ENCODE measurements at places on chromosomes 2 and 18.

GRCh38 chr2:205267323-205267722 is 415.0 kb upstream of the NRP2 start:
- no peak for DNase-seq

GRCh38 chr2:219125886-219126270 is 34.7 kb downstream of the NHEJ1 start:
- DNase-seq = no peak

- DNase-seq = no peak
Measured at GRCh38 chr2:55269645-55269990, 587 bp upstream of the MTIF2 start.

- no peak for DNase-seq
Measured at GRCh38 chr2:169009865-169010579, 21.1 kb downstream of the ABCB11 start.

GRCh38 chr2:27710640-27711430 is 47.1 kb downstream of the SLC4A1AP start:
- no peak for DNase-seq

- DNase-seq = no peak
Measured at GRCh38 chr2:28729698-28730097, 21.9 kb upstream of the PPP1CB start.

DNA sequence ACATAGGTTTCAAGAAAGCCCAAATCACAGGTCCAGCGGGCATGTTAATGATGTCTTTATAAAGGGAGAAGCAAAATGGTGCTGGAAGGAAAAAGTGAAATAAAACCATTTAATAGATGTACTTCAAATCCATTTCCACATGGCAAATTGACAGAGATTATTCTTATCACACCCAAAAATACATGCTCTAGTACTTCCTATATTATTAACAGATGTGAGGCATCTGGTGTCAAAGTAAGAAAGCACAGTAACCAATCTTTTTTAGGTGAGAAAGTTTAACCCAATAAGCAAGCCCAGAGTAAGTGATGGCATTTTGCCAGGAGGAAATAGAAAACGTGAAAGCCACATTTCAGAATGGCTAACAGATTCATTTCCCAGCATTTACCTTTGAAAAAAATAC is 128.0 kb downstream of the ABCA12 start:
- DNase-seq = no peak

- no peak for DNase-seq
Measured at GRCh38 chr2:177098001-177098613, 114.5 kb upstream of the HNRNPA3 start.

DNA sequence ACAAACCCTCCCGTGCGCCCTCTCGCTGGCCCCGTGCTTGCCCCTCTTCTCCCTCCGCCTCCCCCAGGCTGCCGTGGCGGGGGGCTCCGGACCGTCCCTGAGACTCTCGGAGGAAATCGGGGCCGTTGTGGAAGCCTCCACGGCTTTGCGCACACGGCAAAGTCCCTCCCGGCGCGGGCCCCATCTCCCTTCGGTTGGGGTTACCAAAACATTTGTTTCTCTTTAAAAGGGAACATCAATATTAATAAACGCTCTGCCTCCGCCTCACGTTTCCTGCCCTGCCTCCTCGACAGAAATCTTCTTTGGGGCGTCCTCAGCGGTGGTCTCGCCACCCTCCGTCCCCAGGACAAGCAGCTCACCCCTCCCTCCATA is 3.8 kb downstream of the PAX3 start:
- DNase-seq = no peak

DNA sequence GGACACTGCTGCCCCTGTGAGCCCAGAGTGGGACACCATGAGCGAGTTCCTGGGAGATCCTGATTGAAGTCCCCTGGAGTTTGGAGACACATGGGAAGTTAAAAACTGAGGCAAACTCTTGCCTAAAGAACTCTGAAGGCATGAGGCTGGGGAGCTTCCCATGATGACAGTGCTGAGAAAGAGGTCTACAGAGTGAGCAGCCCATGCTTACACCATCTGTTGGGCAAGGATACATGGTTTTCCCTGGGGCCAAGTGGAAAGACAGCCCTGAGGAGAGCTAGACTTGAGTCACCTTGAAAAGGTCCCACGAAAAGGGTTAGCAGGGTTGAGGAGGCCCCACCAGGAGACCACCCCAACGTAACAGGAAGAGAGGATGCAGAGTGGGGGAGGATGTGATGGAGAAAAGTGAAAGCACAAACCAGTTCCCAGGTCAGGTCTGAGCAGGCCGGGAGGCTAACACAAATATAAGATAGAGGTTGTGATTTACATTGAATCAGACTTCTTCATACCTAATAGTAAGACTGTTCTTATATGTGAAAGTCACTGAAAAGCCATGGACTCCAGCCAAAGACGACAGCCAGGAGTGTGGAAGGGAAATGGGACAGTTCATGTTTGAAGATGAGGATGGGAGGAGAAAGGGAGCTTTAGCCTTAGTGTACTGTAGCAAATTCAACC is 13.5 kb upstream of the FEZ2 start:
- no peak for DNase-seq

GRCh38 chr2:222320436-222321395 is 21.9 kb upstream of the PAX3 start:
- DNase-seq = no peak

GRCh38 chr2:188916736-188917135 is 57.4 kb upstream of the COL3A1 start:
- no peak for DNase-seq

- DNase-seq = peak; percentile 56
Measured at GRCh38 chr2:152635635-152636298, 81.5 kb downstream of the PRPF40A start.

DNA sequence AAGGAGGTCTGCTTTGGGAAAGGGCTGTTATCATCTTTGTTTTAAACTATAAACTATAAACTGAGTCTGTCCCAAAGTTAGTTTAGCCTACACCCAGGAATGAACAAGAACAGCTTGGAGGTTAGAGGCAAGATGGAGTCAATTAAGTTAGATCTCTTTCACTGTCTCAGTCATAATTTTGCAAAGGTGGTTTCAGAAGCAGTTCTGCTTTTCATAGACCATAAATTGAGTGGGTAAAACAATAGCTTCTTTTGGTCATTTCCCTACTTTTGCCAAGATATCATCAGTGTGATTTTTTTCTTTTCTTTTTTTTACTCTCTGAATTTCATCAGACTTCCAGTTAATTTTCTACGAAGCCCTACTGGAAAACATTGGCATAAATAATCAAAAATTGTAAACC is 117.0 kb downstream of the AP1S3 start:
- no peak for DNase-seq

GRCh38 chr18:76715012-76715610 is 107.2 kb upstream of the ZNF236 start:
- DNase-seq = no peak

DNA sequence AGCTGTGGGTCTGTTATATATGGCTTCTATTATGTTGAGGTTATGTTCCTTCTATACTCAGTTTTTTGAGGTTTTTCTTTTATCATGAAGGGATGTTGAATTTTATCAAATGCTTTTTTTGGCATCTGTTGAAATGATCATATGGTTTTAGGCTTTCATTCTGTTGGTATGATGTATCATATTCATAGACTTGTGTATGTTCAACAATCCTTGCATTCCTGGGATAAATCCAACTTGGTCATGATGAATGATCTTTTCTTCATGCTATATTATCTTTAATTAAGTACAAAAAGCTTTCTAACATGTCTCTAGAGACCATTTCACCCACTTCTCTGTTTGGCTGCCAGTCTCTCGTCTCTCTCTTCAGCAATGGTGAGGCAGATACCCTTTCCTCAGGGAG is 54.2 kb downstream of the MDH1 start:
- DNase-seq = no peak

DNA sequence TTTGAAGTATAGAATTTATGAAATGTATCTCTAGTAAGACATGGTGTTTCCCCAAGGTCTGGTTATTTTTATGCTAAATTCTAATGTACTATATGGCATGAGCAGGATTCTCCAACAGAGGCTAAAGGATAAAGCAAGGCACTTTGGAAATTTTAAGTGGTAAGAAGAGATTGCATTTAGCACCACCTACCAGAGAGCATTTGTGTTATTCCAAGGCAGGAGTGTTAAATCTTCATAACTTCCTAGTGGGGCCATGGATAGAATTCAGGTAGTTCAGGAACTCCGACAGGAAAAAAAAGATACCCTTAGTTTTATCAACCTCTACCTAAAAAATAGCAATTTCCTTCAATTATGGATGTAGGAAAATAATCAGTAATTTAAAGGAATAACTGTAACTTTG is 497.4 kb upstream of the CRIM1 start:
- no peak for DNase-seq

GRCh38 chr2:128682266-128682665 is 363.6 kb upstream of the HS6ST1 start:
- no peak for DNase-seq

GRCh38 chr2:139850254-139850890 is 1070.2 kb upstream of the NXPH2 start:
- no peak for DNase-seq

DNA sequence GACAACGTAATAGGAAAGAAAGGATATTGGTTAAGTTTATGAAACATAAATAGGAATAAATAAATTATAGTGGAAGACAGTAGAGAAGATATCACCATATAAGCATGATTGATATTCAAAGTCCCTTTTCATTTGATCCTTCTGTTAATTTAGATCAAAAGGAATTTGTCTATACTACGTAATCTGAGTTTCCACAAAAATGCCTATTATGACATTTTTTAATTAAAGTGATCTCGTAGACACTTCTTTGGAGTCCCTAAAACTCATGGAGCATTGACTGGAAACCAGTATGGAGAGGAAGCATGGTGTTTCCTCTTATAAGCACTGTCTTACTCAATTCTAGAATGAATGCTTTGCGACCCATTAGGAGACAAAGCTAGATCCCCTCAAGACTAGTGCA is 411.4 kb upstream of the SPHKAP start:
- DNase-seq = no peak

DNA sequence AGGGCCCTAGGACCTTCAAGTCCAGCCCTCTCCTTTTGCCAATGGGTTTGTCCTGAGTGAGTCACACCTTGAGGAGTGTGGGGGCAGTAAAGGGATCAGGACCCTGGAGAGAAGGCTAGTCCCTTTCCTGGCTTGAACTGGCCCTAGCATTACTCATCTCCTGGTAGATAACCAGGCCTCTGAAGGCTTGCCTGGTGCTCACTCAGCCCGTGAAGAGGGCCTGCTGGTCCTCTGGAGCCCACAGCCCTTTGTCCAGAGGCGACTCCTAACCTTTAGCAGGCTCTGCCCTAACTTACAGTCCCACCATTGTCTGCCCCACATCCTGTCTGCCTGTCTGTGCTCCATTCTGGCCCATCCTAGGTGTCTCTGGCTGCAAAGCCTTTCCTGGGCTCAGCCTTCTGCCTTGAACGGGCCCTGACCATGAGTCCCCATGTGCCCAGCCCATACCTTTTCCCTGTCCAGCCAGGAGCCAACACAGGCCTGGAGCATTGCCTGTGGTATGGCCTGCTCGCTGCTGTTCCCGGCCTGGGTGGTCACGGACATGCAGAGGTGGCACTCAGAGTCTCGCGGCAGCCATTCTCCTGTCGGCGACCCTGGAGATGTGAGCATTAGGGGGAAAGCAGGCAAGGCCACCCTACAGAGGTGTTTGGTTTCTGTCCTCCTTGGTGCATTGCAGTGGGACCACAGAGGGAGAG is 5.0 kb downstream of the SFTPB start:
- DNase-seq = no peak

DNA sequence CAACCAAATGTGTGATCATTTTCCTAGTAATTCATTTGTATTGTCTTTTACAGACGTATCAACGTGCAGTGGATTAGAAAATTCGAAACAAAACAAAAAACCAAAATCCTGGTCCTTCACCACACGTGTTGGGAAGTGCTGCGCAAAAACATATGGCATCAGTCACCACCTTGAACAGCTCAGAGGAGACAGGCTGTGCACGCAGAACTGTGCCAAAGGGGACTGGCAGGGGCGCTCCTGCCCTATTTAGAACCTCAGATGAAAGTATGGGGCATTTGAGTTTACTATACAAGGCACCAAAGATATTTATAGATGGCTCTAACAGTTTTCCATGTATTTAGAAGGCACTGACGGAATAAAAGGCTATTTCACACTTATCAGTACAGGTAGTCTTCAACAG is 42.3 kb downstream of the NOL10 start:
- DNase-seq = no peak

GRCh38 chr18:3269241-3269913 is 7.4 kb downstream of the MYL12B start:
- DNase-seq = no peak

- DNase-seq = peak; percentile 42
Measured at GRCh38 chr18:46946656-46947282, 29.4 kb downstream of the KATNAL2 start.

DNA sequence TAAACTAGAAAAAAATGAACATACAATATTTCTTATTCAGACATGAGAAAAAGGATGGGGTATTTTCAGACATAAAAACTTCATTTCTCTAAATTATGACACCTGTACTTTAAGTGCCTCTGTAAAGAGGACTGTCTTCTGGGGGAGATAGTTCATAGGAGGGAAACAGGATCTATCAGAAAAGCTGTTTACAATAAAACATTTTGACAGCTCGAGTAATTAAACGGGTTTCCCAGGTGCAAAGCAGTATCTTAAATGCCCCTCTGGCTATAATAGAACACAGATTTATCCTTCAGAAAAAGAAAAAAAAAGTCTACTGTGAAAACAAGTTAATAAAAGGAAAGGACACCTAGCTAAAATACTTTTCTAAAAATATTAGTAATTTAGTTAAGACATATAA is 311.4 kb upstream of the UBE2E3 start:
- DNase-seq = no peak

DNA sequence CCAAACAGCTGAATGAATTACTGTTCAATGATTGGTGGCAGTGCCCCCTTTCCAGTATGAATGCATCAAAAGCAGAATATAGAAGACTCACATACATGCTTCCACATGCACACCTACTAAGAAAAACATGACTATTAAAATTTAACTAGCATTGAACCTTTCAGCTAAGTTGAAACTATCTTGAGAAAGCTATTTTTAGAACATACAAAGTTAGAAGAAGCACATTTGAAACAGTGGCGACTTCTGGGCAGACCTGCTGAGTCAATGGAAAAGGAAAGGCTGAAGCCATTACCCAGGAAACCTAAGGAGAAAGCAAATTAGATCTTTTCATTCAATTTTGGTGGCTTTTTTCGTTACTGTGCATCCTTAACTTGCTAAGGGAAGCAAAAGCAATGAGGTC is 55.9 kb downstream of the PLA2R1 start:
- DNase-seq = no peak

DNA sequence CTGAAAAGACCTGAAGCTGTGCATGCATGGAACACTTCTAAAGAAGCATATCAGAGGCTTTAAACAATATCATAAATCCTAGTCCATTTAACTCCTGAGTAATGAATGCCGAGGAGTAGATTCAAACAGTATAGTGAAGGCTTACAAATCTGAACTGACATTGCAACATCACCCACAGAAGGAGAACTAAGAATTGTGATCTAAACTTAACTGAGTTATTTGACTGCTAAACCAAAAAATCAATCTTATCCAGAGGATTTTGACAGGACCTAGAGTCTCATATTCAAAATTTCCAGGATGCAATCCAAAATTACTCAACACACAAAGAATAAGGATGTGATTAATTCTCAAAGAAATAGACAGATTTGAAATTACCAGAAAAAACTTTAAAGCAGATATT is 181.0 kb downstream of the SLC39A10 start:
- DNase-seq = no peak

GRCh38 chr2:150491430-150491829 is 4.0 kb upstream of the RND3 start:
- DNase-seq = no peak

Data from activated T-cell treated with anti-CD3 and anti-CD28 coated beads, Interleukin-2, amount 50 U/mL, for 1 hour (primary cell).